ENCODE measurements at places on chromosomes 2 and 18. TPM values are rescaled to one million over a fixed set of nuclear protein-coding genes. Genes with fewer than 3 reads are reported as not detected.

STPG4 gene
- total RNA-seq: not detected

SLC38A11 gene
- total RNA-seq: not detected

IL1R1 gene
- total RNA-seq: 30.5 TPM

ACYP2 gene
- 7.6 TPM for total RNA-seq

SERPINB4 gene
- 0.64 TPM for total RNA-seq

GPR39 gene
- not detected for total RNA-seq

SLC9A4 gene
- not detected for total RNA-seq

TOGARAM2 gene
- not detected for total RNA-seq

CELF4 gene
- not detected for total RNA-seq

CXCR1 gene
- not detected for total RNA-seq

NHEJ1 gene
- total RNA-seq: 22.2 TPM

CYP26B1 gene
- total RNA-seq: 0.08 TPM

SGPP2 gene
- total RNA-seq: 0.48 TPM

MC2R gene
- total RNA-seq: not detected

HADHA gene
- total RNA-seq: 125 TPM

RFTN2 gene
- 4.5 TPM for total RNA-seq

RAB11FIP5 gene
- total RNA-seq: 29.0 TPM

FLACC1 gene
- total RNA-seq: not detected

MAP3K2 gene
- total RNA-seq: 20.2 TPM

PMAIP1 gene
- 43.3 TPM for total RNA-seq

NEURL3 gene
- total RNA-seq: not detected

LAPTM4A gene
- total RNA-seq: 294 TPM

FOXI3 gene
- not detected for total RNA-seq

ZBTB7C gene
- total RNA-seq: not detected

PSMA8 gene
- not detected for total RNA-seq

DES gene
- under 0.01 TPM for total RNA-seq

MBP gene
- total RNA-seq: 1.8 TPM

CD28 gene
- total RNA-seq: not detected

APOB gene
- total RNA-seq: not detected

CCDC85A gene
- not detected for total RNA-seq

LOXL3 gene
- 18.6 TPM for total RNA-seq

ASPRV1 gene
- 0.26 TPM for total RNA-seq

DCDC2C gene
- not detected for total RNA-seq

ABCA12 gene
- total RNA-seq: under 0.01 TPM

TTN gene
- total RNA-seq: under 0.01 TPM

TUBA4B gene
- total RNA-seq: not detected

CPLX4 gene
- not detected for total RNA-seq

MFSD2B gene
- total RNA-seq: 0.13 TPM

PUS10 gene
- total RNA-seq: 3.4 TPM

CWC22 gene
- total RNA-seq: 13.4 TPM

APLF gene
- total RNA-seq: 2.6 TPM

GPR17 gene
- total RNA-seq: not detected

SP140L gene
- 4.0 TPM for total RNA-seq

ABCG8 gene
- total RNA-seq: not detected

NDUFS1 gene
- 89.9 TPM for total RNA-seq

DCC gene
- total RNA-seq: under 0.01 TPM

CRYGC gene
- not detected for total RNA-seq

All from epithelial cell of alveolus of lung (primary cell).